ENCODE measurements at places on chromosomes 11 and 22.

GRCh38 chr22:43315687-43316217, 27.4 kb downstream of the SCUBE1 start:
- DNase-seq = no peak

DNA sequence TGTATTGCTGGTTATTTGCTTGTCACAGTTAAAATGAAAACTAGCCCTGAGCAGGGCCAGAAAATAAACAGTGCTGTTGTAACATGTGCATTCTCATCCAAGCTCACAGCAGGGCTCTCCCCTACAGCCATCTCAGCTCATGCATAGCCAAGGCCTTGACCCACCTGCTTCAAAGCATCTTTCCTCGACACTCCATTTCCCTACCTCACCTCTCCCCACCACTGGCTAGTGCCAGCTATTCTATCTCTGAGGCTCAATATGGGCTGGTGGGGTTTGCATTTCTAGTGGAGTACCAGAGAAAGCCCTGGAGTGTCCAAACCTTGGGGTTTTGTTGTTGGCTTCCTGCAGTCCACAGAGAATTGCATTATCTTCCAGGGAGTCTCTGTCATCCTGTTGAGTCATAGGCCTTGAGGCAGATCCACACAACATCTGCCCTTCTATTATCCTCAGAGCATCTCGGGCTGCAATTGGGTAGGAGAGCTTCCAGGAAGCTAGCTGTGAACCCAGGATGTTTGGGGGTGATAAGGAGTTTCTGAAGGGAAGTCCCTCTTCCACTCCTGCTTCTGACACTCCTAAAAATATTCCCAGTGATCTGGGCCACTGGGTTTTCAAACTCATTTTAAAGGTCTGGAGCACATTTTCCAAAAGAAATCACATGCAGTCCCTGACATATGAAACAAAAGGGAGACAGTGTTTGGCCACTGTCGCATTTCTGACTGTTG, 36.1 kb upstream of the AMOTL1 start:
- DNase-seq = peak; percentile 14

DNA sequence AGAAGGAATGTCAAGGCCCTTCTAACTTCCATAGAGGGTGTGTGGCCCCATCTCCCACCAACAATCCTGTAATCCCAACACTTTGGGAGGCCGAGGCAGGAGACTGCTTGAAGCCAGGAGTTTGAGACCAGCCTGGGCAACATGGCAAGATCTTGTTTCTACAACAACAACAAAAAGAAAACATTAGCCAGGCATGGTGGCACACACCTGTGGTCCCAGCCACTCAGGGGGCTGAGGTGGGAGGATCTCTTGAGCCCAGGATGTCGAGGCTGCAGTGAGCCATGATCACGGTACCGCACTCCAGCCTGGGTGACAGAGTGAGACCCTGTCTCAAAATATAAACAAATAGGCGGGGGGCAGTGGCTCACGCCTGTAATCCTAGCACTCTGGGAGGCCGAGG, 16.9 kb downstream of the TSPAN32 start:
- no peak for DNase-seq

DNA sequence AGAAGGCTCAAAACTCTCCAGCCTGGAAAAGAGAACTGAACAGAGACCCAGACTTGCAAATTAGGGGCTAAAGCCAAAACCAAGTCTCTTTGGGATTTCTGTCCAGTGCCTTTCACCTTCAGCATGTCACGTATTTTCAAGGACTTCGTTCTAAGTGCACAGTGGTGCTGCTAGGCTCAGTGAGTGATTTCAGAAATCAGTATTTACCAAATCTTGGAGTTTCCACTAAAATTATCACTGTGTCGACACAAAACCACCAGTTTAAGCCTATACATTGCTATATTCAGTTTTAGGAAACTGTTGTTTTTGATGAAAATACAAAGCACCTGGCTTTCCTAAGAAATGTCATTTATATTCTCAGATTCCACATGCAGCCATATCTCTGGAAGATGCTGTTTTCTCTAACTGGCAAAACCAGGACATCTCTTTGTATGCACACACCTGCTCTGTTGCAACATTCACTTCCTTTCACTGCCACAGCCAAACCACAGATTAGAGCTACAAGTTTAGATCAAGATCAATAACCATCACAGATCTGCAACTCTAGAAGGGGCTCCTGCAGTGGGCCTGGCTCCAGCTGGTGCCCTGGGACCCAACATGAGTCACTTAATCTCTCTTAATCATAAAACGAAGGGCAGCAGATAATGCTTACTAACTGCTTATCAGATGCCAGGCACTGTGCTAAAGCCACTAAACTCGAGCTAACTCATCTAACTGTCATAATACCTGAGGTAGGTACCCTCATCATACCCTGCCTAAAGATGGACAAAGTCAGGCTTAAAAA, 22.3 kb downstream of the SMCO4 start:
- DNase-seq = no peak

GRCh38 chr11:93840180-93840579, 10.2 kb downstream of the VSTM5 start:
- no peak for DNase-seq

DNA sequence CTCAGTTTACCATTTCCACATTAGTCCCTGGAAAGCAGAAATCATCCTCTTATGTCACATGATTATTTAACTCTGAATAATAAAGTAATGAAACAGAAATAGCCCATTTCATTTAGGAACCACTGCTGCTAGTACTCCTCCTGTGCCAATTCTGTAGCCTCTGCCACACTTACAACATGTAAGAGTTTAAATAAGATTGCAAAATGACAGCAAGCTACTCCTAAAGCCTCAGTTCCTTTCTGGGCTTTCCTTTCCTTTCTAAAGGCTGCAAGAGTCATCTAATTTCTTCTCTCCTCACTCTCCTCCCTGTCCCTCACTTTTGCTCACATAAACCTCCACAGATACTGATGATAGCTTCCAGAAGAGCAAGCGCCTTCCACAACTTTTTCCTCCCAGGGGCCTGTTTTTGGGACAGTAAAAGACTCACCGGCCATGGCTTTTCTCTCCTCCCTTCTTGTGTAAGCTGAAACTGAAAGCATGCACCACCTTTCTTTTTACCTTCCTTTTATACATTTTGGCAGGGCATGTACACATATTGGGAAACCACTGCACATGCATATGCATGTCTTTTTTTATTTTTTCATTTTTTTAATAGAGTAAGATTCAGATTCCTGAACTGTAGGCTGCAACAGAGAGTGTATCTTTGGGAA, 38.5 kb downstream of the CARD18 start:
- DNase-seq = no peak

Measured in body of pancreas (tissue), 4 donors.